ENCODE measurements at places on chromosomes 4 and X. TPM values are rescaled to one million over a fixed set of nuclear protein-coding genes. Genes with fewer than 3 reads are reported as not detected.

The CABS1 gene
- total RNA-seq: not detected

The C4orf50 gene
- total RNA-seq: not detected

The KLHL13 gene
- total RNA-seq: 1.6 TPM

The SPATA4 gene
- not detected for total RNA-seq

The CHRNA9 gene
- not detected for total RNA-seq

The QRFPR gene
- not detected for total RNA-seq

- DNase-seq: no peak
Observed at GRCh38 chr4:53349091-53349491, 16.8 kb downstream of the SCFD2 start.

GRCh38 chr4:52317361-52317879, 266.3 kb downstream of the SPATA18 start:
- no peak for DNase-seq

DNA sequence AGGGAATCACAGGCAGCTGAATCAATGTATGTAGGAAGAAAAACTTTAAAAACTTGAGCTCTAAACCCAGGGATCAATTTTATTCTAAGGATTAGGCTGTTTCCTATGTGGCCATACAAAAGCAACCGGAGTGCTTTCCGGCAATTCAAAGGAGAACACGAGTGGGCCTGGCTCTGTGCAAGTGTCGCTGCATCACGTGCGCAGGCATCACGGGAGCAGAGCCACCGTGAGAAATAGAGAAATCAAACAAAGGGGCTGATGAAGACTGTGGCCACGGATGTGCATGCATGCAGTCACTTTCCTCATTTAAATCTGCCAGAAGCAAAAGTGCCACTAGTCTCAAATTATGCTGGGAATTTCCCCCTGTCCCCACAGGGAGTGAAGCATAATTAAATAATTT, 196.9 kb downstream of the NSUN7 start:
- DNase-seq: no peak

DNA sequence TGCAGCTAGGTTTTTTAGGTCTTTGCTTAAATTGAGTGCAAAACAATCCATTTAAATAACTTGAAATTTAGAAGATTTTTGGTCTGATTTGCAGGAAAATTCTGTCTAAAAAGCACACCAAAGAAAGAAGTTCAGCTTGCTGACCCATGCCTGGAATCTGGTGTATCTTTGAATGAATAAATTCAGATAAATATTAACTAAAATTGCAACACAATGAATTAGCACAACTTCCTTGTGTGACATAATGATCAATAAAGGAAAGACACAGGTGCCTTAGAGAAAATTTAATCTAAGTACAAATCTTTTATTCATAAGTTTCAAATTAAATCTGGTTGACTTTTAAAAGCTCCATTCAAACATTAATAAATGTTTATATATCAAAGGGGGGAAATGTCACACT, 791.5 kb upstream of the LCORL start:
- DNase-seq: no peak

- DNase-seq: no peak
Observed at GRCh38 chr4:52822972-52823701, 39.0 kb upstream of the RASL11B start.

DNA sequence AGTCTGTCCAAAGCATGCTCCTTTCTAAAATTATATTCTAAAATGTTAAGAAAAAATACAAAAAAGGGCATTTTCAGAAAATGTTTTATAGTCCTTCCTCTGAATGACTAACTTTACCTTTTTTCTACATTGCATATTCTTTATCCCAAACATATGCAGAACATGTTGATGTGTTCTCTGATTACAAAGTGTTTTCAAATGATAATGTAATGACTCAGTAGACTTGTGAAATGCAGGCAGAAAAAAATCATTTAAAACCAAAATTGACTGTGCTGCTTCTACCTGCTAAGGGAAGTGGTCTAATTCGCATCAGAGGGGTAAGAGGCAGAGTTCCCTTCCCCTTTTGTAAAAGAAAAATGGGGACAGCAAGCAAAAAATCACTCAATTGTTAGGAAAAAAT, 22.7 kb upstream of the YTHDC1 start:
- DNase-seq: no peak

- DNase-seq: no peak
Observed at GRCh38 chrX:119398974-119399771, at the start of gene SLC25A43. Gene SLC25A43 (plus strand): TSS chrX:119399336. CDS start chrX:119399404, 68 bp downstream.

GRCh38 chr4:119266153-119266552, 53.6 kb downstream of the USP53 start:
- DNase-seq: no peak
